Head of caudate nucleus (tissue), 42 donors: ENCODE measurements at places on chromosomes 2 and 18.

DNA sequence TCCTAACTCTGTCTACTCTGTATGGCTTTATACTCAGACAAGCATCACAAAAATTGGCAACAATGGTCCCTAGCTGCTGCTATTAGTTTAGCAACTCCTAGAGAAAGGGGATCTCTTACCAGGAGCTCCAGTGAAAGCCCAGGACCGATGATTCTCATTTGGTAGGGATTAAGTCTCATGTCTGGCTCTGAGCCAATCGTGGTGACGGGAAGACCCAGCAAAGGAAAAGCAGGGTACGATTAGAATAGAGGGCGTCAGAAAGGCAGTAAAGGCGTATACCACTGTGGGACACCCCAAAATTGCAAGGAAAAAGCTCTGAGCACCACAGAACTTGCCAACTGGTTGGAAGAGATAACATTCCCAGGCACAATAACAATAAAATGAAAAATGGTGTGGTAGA is 129.5 kb downstream of the MTCL1 start:
- no peak for DNase-seq

DNA sequence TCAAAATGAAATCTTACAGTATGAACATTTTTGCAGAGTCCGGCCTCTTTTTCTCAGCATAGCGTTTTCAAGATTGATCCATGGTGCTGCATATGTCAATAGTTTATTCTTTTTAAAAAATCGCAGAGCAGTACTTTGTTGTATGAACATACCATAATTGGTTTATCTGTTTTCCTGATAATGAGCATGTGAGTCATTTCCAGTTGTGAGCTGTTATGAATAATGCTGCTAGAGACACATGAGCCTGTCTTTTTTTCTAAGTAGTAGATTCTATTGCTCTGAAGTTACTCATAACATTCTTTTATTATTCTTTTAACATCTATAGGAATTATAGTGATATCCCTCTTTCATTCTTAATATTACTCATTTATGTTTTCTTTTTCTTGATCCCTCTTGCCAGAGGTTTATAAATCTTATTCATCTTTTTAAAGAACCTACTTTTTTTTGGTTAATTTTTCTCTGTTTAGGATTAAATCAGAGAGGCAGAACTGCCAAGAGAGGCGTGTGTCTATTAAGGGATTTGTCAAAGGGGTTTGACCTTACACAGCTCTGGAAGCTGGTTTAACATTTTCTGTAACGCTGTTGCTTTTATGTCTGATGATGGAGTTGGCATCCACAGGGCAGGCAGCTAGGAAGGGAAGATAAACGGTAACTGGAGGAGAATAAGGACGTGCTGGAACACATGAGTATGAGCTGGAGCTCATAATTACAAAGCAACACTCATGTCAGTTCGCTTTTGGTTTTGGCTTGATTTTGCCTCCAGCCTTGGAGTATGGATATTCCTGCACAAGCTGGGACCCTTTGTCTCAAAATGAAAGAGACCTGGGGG is 47.4 kb downstream of the MGAT5 start:
- DNase-seq, result no peak

GRCh38 chr2:174121175-174121574 is 127.2 kb downstream of the OLA1 start:
- DNase-seq, result no peak

GRCh38 chr2:235616885-235617284 is 123.0 kb downstream of the AGAP1 start:
- DNase-seq, result no peak

DNA sequence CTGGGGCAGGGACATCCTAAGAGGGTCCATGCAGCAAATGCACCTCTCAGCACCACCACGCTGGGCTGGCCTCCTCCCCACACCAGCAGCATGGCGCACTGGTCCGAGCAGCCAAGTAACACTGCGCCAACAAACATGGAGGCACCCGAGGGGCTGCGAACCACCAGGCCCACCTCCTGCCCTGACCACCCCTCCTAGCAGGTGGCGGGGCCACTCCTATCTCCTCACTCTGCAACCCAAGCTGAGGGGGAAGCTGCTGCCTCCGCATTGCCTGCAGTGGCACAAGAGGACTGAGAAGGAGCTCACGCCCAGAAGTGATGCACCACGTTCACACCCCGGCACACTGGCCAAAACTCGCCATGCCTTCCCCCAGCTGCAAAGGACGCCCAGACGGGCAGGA is 94.4 kb downstream of the EIPR1 start:
- no peak for DNase-seq

- no peak for DNase-seq
Observed at GRCh38 chr2:31318361-31319336, 84.7 kb downstream of the EHD3 start.

DNA sequence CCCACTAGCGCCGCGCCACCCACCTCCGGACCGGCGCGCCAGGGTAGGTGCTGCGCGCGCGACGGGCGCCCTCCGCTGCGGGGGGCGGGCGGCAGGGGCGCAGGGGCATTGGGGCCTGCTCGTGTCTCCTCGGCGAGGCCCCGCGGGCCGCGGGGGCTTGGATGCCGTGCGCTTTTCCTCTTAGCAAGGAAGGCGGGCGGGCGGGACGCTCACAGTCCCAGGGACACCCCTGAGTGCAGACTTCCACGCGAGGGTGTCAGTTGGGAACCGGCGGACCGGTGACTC is 748 bp downstream of the TWIST2 start:
- no peak for DNase-seq

DNA sequence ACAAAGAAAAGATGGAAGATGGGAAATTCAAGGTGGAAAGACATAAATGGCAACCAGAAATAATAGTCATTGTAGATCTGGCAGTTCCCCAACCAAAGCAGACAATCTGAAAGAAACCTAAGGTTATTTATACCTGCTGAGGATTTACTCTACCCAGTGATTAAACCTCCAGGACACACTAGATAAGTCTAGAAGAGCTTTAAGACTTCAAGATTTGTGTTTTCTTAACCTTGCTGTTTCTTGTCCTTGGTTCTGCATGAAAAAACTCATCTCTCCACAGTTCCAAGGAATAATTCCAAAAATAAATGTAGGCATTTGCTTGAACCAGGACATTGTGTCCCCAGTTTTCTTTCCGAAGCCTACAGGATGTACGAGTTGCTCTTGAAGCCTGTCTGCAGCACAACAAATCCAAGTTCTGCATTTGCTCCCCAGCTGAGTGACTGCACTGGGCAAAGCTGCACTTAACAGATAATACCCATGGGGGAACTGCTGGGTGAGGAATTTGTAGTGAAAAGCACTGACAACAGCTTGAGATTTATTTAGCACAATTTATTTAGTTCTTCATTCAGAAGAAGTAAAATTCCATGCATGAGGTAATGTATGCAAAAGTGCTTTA is 19.8 kb downstream of the DTNA start:
- DNase-seq, result no peak

GRCh38 chr2:112547333-112547732 is 5.1 kb downstream of the POLR1B start:
- DNase-seq, result no peak

DNA sequence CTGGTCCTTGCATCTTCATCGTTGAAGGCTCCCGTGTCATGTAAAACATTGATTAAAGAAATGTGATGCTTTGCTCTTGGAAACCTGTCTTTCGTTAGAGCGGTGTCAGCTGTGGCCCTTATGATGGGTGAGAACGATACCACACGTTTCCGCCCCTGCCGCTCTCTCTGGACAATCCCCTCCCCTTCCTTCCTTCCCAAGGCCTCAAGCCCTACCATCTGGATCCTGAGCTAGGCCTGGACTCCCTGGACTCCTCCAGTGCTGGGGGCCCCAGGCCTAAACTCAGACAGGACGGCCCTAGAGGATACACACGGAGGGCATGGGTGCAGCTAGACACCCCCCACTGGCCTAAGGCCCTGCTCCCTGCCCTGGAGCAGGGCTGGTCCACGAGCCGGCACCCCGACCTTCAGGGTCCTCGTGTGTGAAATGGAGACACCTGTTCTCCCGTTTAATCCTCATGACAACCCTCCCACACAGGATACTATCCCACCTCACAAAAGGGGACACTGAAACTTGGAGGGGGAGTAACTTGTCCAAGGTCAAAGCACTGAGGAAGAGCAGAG is 13.2 kb downstream of the BIN1 start:
- DNase-seq, result no peak

DNA sequence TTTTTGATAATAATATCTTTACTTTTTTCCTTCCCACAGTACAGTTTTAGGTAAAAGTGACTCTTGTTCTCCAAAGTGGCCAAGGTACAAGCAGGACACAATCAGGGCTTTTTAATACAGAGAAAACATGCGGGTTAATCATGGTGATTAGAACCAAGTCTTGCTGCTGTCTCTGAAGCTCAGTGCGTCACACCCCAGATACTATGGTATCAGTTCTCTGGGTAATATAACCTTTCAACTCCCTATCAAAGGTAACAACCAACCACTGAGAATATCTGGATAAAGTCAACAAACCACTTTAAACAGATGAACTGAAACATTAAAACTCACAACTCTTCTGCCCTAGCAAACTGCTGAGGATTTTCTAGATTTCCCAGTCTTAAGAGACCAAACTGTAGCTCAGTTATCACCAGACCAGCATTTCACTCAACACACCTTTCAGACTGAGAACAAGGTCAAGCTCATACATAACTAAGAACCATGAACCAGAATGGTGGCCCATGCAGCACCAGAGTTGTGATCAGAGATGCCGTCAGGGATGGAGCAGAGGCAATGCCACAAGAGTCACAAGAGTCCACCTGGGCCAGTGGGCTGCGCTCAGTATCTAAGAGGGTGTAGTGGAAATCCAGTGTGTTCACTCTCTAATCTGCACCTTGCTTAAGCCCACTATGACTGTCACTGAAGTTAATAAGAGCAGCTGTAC is 103.0 kb downstream of the UXS1 start:
- DNase-seq, result no peak

DNA sequence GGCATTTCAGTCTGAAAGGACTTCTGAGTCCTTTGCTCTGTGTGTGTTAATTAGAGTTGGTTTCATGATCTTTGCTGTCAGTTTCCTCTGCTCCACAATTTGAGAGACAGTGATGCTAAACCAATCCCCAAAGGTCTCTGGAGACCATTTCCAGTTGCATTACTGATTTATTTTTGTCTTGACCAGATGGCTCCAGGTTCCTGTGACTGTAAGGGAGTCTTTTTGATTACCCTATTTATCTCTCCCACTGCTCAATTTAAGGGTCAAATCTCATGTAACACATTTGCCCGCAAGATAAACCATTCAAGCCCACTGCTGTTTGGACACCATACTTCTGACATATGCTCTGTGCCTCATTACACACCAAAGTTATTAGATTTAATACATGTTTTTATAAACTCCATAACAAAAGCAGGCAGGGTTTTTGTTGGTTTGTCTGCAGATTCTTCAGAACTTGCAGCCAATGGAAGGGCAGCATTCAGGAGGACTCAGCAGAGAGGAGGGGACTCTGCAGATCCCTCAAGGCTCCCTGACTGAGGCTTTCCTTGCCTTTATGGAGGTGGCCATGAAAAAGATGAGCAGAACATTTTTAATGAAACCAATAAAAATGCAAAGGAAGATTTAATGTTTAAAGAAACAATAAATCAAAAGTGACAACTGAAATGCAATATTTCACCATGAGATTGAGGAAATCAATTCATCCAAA is 889.3 kb upstream of the CELF4 start:
- no peak for DNase-seq

DNA sequence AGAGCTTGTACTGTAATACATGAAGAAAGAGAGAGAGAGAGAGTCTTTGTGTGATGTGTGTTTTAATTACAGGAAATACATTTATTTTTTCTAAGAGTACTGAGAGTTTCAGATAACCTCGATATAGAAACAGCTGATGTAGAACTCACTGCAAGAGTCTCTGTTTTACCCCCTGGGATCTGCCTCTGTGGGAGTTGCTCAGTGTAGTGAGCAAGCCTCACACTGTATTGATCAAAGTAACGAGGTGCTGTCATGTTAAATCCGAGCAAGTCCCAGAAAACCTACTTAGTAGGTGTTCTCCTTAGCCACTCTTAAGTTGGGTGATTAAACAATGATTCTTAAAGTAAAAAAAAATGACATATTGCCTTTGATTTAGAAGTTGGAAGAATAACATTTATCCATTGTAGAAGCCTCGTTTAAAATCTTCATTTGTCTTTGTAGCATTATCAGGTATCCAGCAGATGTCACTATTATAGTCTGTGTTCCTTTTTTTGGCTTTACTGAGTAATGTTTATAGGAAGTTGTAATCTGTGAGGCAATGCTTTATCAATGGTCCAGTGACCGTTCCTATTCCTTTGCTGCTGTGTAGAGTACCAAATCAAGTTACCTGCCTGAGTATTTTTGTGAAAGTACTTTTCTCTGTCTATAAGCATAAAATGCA is 219.0 kb downstream of the MYO3B start:
- peak; percentile 41 for DNase-seq
